ENCODE measurements at places on chromosomes 13 and 19. TPM values are rescaled to one million over a fixed set of nuclear protein-coding genes. Genes with fewer than 3 reads are reported as not detected.

DNA sequence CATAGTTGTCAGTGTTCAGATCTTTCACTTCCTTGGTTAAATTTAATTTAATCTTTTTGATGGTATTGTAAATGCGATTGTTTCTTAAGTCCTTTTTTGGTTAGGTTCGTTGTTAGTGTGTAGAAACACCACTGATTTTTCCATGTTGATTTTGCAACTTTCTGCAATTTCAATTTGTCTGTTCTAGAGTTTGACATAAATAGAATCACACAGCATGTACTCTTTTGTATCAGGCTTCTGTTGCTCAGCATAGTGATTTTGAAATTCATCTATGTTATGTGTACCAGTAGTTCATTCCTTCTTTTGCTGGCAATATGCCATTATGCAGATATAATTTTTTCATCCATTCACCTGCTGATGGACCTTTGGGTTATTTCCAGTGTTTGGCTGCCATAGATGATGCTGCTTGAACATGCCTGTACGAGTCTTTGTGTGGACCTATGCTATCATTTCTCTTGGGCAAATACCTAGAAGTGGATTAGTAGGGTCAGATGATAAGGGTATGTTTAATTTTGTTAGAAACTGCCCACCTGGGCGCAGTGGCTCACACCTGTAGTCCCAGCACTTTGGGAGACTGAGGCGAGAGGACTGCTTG, 33.1 kb downstream of the BICRA start:
- no peak for DNase-seq

GRCh38 chr13:20633802-20634201, 66.8 kb downstream of the IFT88 start:
- no peak for DNase-seq

KLK15 gene
- not detected for total RNA-seq

SERP2 gene
- not detected for total RNA-seq

NALCN gene
- total RNA-seq = 3.3 TPM

EFNA2 gene
- total RNA-seq = not detected

Data from HT1080 (cell line).